ENCODE measurements at places on chromosomes 3 and 15. TPM values are rescaled to one million over a fixed set of nuclear protein-coding genes. Genes with fewer than 3 reads are reported as not detected.

DNA sequence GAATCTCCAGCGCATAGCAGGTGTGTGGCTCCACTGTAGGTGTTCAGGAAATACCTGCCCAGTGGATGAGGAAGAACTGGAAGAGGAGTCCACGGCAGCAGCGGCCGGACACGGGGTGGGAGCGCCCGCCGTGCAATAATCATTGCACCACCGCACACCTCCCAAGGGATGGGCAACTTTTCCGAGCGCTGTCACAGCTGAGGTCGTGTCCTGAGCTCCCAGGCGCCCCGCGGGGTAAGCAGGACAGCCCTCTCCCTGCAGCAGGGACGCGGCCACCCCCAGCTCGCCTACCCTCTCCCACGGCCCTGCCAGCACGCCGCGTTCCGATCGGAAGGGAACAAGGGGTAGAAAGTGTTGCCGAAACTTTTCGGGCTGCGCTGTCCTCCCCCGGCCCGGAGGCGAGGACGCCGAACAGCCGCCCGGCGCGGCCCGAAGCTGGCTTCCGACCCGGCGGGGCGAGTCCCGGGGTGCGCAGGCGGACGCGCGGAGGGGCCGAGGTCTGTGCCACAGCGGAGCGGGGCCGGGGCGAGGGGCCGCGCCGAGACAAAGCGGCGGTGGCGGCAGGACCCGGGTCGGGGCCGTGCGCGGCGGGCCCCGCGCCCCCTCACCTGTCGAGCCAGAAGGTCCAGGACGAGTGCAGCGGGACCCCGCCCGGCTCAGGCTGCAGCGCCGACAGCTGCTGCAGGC lies 475 bp downstream of the EIF4E3 start:
- DNase-seq: no peak

DNA sequence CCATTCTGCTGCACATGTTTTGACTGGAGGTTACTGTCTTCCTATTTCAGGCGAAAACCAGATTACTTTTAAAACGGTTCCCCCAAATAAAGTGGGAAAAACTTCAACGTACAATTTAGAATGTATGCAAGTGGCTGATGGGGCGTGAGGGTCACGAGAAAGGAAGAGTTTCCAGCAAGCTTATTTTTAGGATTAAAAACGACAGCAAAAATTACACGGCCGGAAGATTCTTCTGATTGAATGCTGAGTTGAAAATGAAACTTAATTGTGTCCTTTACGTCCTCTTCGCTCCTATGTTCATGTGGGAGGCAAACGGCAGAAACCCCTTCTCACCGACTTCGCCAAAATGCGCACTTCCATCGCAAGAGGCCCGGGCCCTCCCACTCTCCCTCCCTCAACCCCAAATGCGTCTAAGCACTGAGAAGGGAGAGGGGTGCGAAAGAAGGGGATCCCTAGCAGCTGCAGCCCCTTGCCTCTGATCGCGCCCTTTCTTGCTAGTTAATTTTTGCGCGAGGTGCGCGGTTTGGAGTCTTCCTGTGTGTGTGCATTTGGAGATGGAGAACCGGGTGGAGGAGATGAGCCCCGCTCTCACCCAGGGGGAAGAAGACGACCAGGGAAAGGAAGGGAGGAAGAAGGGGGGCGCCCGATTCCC lies 656 bp downstream of the CD47 start:
- no peak for DNase-seq

DNA sequence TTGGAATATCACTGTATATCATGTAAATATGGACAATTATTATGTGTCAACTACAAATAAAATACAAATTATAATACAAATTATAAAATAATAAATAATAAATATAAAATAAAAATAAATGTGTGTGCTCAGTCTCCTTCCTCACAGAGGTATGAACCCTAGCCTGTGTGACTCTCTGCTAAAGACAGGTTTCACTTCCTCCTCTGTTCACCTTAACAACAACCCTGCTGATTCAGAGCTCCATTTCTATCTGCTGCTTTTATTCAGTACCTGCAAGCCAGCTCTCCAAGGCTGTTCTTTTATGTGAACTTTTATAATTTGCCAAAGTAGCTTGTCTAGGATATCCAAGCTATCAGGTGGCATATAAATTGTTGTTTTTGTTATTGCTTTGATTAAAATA lies 610.7 kb upstream of the GRM7 start:
- DNase-seq: no peak

- no peak for DNase-seq
These were observed 175.1 kb downstream of the VGLL3 start for GRCh38 chr3:86815880-86816279.

DNA sequence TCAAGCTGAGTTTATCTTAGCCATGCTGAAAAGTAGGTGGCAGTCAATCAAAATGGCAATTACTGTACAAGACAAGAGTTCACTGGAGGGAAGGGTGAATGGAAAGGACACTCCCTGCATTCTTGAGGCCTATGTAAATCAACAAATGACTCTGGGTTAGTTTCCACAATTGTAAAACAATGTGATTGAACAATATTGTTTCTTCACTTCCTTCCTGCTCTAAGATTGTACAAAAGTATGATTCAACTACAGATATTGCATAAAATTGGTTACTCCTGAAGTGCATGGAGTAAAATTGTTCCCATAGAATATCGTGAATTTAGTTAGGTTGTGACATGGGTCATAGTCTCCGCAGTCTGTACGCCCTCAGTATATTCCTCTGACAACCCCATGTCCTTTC lies 277.6 kb downstream of the LPP start:
- DNase-seq: no peak

DNA sequence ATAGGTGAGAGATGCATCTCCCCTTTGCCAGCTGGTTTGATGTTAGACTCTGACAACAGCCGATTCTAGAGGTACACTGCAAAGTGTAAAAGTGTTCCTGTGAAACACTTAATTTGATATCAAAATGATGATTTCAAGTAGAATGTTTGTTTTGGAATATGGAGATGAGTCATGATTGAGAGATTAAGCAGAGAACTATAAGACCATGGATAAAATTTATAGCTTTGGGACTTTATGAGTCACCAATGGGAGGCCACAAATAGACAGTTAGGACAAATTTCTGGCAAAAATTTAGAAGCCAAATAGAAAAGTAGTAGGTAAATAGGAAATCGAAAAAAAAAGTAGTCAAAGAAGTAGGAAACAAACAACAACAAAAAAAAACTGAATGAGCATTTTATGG lies 672.5 kb downstream of the NSUN3 start:
- no peak for DNase-seq

GRCh38 chr3:65412588-65412987 lies 626.1 kb downstream of the MAGI1 start:
- peak; percentile 25 for DNase-seq

DNA sequence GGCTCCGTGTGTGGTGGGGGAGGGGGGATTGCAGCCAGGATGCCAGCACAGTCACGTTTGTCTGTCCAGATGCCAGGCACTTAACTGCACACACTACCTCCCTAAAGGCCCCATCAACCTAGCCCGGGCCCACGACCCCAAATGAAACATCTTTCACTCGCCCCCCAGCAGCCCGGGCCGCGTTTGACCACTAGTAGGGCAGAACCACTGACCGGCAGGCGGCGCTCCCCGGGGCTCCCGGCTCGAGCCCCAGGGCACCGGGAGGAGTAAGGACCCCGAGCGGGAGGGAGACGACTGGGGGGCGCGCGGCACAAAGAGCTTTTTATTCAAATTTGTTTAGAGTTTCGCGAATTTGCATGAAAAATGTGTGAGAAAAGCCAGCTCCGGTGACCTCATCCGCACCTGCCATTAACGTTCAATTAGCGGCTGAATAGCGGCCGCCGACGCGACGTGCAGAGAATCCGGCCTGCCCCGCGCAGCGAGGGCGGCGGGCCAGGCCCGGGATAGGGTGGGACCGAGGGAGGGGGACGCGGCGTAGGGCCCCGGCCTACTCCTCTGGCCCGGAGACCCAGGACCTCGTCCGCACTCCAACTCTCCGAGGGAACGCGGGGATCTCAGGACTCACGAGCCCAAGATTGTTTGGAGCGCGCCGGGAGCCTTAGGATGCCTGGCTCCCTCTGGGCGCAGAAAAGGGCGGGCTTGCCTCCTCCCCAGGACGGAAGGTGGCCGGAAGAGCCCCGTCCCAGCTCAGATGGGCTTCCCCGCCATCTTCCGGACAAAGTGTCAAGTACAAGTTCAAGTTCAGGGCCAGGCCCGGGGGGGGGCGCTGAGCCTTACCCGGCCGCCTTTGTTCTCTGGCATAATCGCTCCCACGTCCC lies 64.9 kb upstream of the POLG start:
- DNase-seq: no peak

The CCR4 gene
- total RNA-seq: 0.53 TPM

All from urinary bladder (tissue), 4 donors.